Stomach (tissue), 19 donors: ENCODE measurements at places on chromosomes 2 and 18. TPM values are rescaled to one million over a fixed set of nuclear protein-coding genes. Genes with fewer than 3 reads are reported as not detected.

- no peaks in the 10 kb centered on the region for H3K27me3 ChIP-seq
- no peaks in the 10 kb centered on the region for H3K36me3 ChIP-seq
- H3K4me3 ChIP-seq, result no peak overlapping the region
- H3K4me1 ChIP-seq, result peaks cover 33% of the 10 kb centered on the region
Observed at GRCh38 chr2:235638541-235639427, 144.9 kb downstream of the AGAP1 start.

- peaks cover 7% of the 10 kb centered on the region for H3K4me1 ChIP-seq
- no peak overlapping the region for H3K4me3 ChIP-seq
- H3K27me3 ChIP-seq, result peaks cover 5% of the 10 kb centered on the region
- no peaks in the 10 kb centered on the region for H3K36me3 ChIP-seq
Observed at GRCh38 chr18:11108947-11109346, 40.4 kb downstream of the PIEZO2 start.

DNA sequence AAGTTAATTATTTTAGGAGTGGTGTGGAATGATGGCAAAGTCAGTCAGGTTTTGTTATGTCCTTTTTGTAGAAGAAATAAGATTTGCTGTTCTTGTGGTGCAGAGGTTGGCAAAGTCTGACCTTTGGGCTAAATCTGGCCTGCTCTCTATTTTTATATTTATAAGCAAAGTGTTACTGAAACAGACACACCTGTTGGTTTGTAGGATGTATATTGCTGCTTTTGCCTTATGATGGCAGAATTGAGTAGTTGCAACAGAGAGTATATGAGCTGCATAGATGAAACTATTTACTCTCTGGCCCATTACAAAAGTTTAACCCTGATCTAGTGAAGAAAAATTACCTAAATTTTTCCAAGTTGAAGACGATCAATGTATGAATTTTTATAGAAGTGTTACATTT, 34.1 kb upstream of the KCNJ13 start:
- no peak overlapping the region for H3K27ac ChIP-seq
- H3K36me3 ChIP-seq, result peaks cover 97% of the 10 kb centered on the region
- no peaks in the 10 kb centered on the region for H3K27me3 ChIP-seq
- H3K4me3 ChIP-seq, result no peak overlapping the region

GRCh38 chr2:33897741-33898140, 298.6 kb upstream of the FAM98A start:
- no peak overlapping the region for H3K4me3 ChIP-seq
- no peak overlapping the region for H3K27ac ChIP-seq

- no peaks in the 10 kb centered on the region for H3K36me3 ChIP-seq
- H3K27ac ChIP-seq, result peak overlapping the region; percentile 68
- DNase-seq, result peak; percentile 71
- H3K4me3 ChIP-seq, result no peak overlapping the region
- no peaks in the 10 kb centered on the region for H3K27me3 ChIP-seq
Observed at GRCh38 chr2:189337656-189338055, 103.6 kb upstream of the WDR75 start.

- no peaks in the 10 kb centered on the region for H3K27me3 ChIP-seq
- no peaks in the 10 kb centered on the region for H3K4me1 ChIP-seq
- no peak for DNase-seq
- H3K36me3 ChIP-seq, result no peaks in the 10 kb centered on the region
Observed at GRCh38 chr18:60411715-60412114, 39.1 kb upstream of the MC4R start.

- H3K27me3 ChIP-seq, result no peaks in the 10 kb centered on the region
- no peaks in the 10 kb centered on the region for H3K36me3 ChIP-seq
- no peak for DNase-seq
- H3K4me3 ChIP-seq, result no peak overlapping the region
- peaks cover 3% of the 10 kb centered on the region for H3K4me1 ChIP-seq
Observed at GRCh38 chr2:218063486-218063885, 5.6 kb upstream of the RUFY4 start.

- H3K4me1 ChIP-seq, result no peaks in the 10 kb centered on the region
- H3K36me3 ChIP-seq, result no peaks in the 10 kb centered on the region
- no peaks in the 10 kb centered on the region for H3K27me3 ChIP-seq
- no peak overlapping the region for H3K4me3 ChIP-seq
- DNase-seq, result no peak
Observed at GRCh38 chr2:180734382-180734781, 246.0 kb upstream of the UBE2E3 start.

- peaks cover 33% of the 10 kb centered on the region for H3K36me3 ChIP-seq
- no peak overlapping the region for H3K4me3 ChIP-seq
- no peaks in the 10 kb centered on the region for H3K4me1 ChIP-seq
- H3K27me3 ChIP-seq, result no peaks in the 10 kb centered on the region
Observed at GRCh38 chr2:223868005-223868404, 30.6 kb upstream of the AP1S3 start.

- no peak for DNase-seq
- H3K4me1 ChIP-seq, result peaks cover 25% of the 10 kb centered on the region
- peaks cover 5% of the 10 kb centered on the region for H3K36me3 ChIP-seq
- peak overlapping the region; percentile 2 for H3K27ac ChIP-seq
- H3K27me3 ChIP-seq, result no peaks in the 10 kb centered on the region
- no peak overlapping the region for H3K4me3 ChIP-seq
Observed at GRCh38 chr18:9831036-9831722, 54.6 kb upstream of the TXNDC2 start.

DNA sequence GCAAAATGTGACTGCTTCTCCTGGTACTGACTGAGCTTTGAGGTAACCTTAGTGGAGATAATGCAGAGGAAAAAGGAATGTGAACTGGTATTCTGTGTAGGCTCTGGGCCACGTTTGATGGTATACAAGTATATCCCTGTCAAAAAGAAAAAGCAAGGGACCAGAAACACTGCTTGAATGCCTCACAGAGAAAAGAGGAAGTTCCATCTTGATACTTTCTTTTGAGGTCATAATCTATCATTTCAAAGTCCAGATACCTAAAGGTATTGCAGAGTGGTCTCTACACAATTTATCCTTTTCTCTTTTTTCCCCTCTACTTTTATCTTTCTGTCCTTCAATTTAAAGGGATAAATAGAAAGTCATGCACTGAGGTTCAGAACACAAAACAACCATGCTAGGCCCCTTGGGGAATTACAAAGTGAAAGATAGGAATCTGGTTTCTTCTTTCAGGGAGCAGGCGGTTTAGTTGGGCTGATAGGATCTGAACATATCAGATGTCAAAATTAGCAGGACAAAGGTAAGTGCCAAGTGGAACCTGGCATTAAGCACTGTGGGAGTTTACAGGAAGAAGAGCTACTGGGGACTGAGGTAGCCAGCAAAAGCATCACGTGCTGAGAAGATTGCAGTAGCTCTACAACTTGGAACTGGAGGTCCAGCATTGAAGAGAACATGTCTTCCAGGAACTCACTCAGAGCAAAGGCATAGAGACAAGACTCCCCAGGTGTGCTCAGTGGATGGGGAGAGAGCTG, 121.2 kb downstream of the LYPD6 start:
- H3K4me1 ChIP-seq, result no peaks in the 10 kb centered on the region
- no peaks in the 10 kb centered on the region for H3K36me3 ChIP-seq
- H3K27me3 ChIP-seq, result no peaks in the 10 kb centered on the region
- H3K4me3 ChIP-seq, result no peak overlapping the region
- H3K27ac ChIP-seq, result no peak overlapping the region

DNA sequence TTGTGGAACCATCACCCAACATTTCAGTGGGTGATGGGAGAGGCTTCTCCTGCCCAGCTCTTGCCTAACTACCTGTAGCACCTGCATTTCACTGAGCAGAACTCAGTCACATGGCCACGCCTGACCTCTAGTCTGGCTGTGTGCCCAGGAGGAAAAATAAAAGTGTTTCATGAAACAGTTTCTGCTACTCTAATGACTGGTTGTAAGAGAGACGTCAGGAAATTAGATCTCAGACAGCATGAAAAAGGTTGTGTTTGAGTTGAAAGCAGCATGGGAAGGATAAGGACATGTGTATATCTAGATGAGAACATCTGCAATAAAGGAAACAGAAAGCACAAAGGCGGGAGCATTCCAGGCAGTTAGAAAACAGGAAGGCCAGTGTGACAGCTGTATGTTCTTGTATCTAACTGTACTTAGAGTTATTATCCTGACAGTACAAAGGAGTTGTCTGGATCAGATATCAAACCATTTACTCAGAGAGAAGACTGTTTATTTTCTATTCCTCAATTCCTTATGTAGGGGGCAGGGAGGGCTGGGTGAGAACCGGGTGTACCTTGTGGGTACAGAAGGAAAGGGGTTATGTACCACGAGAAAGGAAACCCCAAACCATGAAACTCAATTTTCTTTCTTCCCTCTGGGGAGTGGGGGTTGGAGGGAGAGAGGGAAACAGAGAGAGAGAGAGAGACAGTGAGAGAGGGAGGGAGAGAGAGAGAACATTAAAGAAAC, 307.4 kb upstream of the VWC2L start:
- no peaks in the 10 kb centered on the region for H3K4me1 ChIP-seq
- no peak overlapping the region for H3K4me3 ChIP-seq
- H3K27ac ChIP-seq, result no peak overlapping the region
- no peaks in the 10 kb centered on the region for H3K27me3 ChIP-seq
- no peaks in the 10 kb centered on the region for H3K36me3 ChIP-seq

DNA sequence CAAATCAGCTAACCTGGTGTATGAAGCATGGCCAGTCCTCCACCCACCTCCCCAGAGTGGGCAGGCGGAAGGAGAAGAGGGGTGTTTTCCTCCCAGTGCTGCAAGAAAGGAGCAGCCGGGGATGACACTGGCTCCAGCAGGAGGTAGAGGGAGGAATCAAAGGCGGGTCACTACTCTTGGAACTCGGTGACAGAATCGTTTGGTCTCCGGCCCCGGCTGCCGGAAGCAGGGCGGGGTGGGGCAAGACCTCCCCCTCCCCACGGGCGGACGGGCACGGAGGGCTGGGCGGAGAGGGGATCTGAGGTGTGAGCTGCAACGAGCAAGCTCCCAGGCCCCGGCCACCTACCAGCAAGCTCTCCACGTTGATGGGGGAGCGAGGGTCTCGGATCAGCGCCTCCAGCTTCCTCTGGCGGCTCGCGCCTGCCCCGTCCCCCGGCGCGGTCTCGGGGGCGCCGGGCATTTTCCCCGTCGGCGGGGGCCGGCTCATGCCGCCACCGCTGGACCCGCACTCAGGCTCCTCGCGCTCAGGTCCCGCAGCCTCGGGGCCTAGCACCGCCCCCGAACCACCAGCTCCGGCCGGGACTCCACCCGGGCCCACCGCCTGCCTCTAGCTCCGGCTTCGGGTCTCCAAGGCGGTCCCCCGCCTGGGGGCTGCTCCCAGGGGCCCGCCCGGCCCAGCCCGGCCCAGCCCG, 640 bp downstream of the ROCK2 start:
- peak overlapping the region; percentile 99 for H3K27ac ChIP-seq
- peaks cover 20% of the 10 kb centered on the region for H3K4me1 ChIP-seq
- peak; percentile 32 for DNase-seq

DNA sequence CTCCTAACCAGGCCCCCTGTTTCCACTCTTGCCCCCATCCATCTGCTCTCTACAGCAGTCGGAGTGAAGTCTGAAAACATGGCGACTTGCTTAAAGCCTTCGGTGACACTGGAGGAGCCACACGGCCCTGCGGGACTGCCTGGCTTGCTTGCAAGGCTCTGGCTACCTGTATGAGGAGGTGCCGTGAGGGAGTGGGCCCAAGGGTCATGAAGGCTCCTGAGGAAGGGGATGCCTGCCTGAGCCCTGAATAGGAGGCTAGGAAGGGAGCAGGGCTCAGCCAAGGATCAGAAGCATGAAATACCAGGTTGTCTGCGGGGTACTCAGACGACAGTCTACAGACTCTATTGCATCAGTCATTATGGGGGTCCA, 75.4 kb downstream of the EMX1 start:
- no peaks in the 10 kb centered on the region for H3K27me3 ChIP-seq
- H3K36me3 ChIP-seq, result peaks cover 29% of the 10 kb centered on the region
- no peak overlapping the region for H3K4me3 ChIP-seq
- no peak for DNase-seq
- no peaks in the 10 kb centered on the region for H3K4me1 ChIP-seq

DNA sequence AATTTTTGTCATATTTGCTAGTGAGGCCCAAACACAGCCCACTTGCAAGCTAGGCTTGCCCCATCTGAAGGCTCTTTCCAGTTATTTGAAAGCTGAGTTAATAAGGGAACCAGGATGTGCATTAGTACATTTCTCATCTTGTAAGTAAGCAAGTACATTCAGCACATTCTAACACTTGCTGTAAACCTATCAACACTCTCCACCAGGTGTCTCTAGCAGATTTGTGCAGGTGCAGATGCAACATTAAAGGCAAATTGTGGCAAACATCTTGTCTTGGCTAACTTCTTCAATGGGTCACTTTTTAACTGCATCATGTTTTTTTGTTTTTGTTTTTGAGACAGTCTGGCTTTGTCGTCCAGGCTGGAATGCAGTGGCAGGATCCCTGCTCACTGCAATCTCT, 25.3 kb upstream of the MFSD6 start:
- H3K4me1 ChIP-seq, result peaks cover 20% of the 10 kb centered on the region
- H3K27me3 ChIP-seq, result no peaks in the 10 kb centered on the region
- no peak overlapping the region for H3K27ac ChIP-seq
- DNase-seq, result peak; percentile 81
- no peak overlapping the region for H3K4me3 ChIP-seq

- no peak for DNase-seq
- no peaks in the 10 kb centered on the region for H3K4me1 ChIP-seq
- H3K36me3 ChIP-seq, result no peaks in the 10 kb centered on the region
- H3K4me3 ChIP-seq, result peak within 1 kb of the TSS; percentile 38
- no peak within 1 kb of the TSS for H3K27ac ChIP-seq
- peaks cover 13% of the 10 kb centered on the region for H3K27me3 ChIP-seq
Observed at GRCh38 chr2:80303909-80304837, at the start of gene LRRTM1. Gene LRRTM1, minus strand, starts transcription at chr2:80304752. Its CDS starts 933 bp downstream, at chr2:80303819.

DNA sequence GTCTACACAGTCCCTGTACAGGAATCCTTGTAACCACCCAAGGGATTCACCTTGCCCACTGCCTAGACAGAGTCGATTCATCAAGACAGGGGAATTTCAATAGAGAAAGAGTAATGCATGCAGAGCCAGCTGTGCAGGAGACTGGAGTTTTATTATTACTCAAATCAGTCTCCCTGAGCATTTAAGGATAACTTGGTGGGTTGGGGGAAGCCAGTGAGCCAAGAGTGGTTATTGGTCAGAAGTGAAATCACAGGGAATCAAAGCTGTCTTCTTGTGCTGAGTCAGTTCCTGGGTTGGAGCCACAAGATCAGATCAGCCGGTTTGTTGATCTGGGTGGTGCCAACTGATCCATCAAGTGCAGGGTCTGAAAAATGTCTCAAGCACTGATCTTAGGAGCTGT, 17.8 kb upstream of the FAM98A start:
- H3K27ac ChIP-seq, result no peak overlapping the region
- no peaks in the 10 kb centered on the region for H3K36me3 ChIP-seq
- no peaks in the 10 kb centered on the region for H3K4me1 ChIP-seq
- no peak for DNase-seq

- no peak overlapping the region for H3K4me3 ChIP-seq
- H3K27ac ChIP-seq, result no peak overlapping the region
- no peak for DNase-seq
- H3K27me3 ChIP-seq, result no peaks in the 10 kb centered on the region
- peaks cover 5% of the 10 kb centered on the region for H3K4me1 ChIP-seq
Observed at GRCh38 chr2:101625387-101625786, 72.1 kb upstream of the MAP4K4 start.

Gene HRH4
- total RNA-seq, result not detected

Gene VIT
- total RNA-seq, result 0.29 TPM

Gene TUBB6
- 333 TPM for total RNA-seq

Gene EVX2
- not detected for total RNA-seq

Gene HOXD3
- not detected for total RNA-seq

Gene DUSP2
- total RNA-seq, result 8.1 TPM

Gene TCF7L1
- total RNA-seq, result 8.3 TPM

Gene SERPINB10
- not detected for total RNA-seq

Gene CFAP210
- total RNA-seq, result not detected

Gene PTCD3
- 134 TPM for total RNA-seq

Gene COL5A2
- 51.9 TPM for total RNA-seq
